ENCODE measurements at places on chromosomes 12 and 14. TPM values are rescaled to one million over a fixed set of nuclear protein-coding genes. Genes with fewer than 3 reads are reported as not detected.

MYH6 gene
- not detected for total RNA-seq

SYCP3 gene
- total RNA-seq: not detected

NOXRED1 gene
- 0.48 TPM for total RNA-seq

- H3K27me3 ChIP-seq: no peaks in the 10 kb centered on the region
- no peaks in the 10 kb centered on the region for H3K36me3 ChIP-seq
- no peak overlapping the region for H3K27ac ChIP-seq
- no peaks in the 10 kb centered on the region for H3K4me1 ChIP-seq
- no peak overlapping the region for H3K4me3 ChIP-seq
- DNase-seq: no peak
Observed at GRCh38 chr14:91956616-91957015, 9.1 kb upstream of the FBLN5 start.

- H3K4me1 ChIP-seq: peaks cover 35% of the 10 kb centered on the region
- no peak for DNase-seq
- H3K4me3 ChIP-seq: no peak overlapping the region
- H3K36me3 ChIP-seq: peaks cover 16% of the 10 kb centered on the region
- no peaks in the 10 kb centered on the region for H3K27me3 ChIP-seq
Observed at GRCh38 chr12:65536351-65536750, 257.9 kb downstream of the MSRB3 start.

COPS7A gene
- total RNA-seq: 37.7 TPM

DNA sequence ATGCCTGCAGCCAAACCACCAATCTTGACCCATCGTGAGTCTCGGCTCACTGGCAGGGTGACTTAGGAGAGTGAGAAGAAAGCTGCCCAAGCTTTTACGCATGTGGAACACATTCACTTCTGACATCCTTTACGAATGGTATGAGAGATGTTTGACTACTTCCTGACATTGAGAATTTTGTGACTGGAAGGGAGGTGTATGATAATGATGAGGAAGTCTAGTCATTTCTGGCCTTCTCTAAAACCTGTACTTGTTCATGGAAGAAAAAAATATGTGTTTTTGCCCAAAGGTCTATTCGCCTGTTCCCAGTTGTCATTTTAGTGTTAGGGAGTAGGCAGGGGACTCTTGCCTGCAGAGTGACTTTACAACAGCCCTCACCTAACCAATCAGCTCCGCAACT lies 227.2 kb upstream of the ATP2B1 start:
- DNase-seq: no peak
- no peaks in the 10 kb centered on the region for H3K27me3 ChIP-seq
- no peak overlapping the region for H3K4me3 ChIP-seq
- H3K27ac ChIP-seq: no peak overlapping the region

- H3K27ac ChIP-seq: no peak overlapping the region
- peaks cover 9% of the 10 kb centered on the region for H3K4me1 ChIP-seq
- DNase-seq: no peak
- no peak overlapping the region for H3K4me3 ChIP-seq
Observed at GRCh38 chr14:37623426-37623951, 28.1 kb downstream of the TTC6 start.

VDR gene
- total RNA-seq: not detected

DNA sequence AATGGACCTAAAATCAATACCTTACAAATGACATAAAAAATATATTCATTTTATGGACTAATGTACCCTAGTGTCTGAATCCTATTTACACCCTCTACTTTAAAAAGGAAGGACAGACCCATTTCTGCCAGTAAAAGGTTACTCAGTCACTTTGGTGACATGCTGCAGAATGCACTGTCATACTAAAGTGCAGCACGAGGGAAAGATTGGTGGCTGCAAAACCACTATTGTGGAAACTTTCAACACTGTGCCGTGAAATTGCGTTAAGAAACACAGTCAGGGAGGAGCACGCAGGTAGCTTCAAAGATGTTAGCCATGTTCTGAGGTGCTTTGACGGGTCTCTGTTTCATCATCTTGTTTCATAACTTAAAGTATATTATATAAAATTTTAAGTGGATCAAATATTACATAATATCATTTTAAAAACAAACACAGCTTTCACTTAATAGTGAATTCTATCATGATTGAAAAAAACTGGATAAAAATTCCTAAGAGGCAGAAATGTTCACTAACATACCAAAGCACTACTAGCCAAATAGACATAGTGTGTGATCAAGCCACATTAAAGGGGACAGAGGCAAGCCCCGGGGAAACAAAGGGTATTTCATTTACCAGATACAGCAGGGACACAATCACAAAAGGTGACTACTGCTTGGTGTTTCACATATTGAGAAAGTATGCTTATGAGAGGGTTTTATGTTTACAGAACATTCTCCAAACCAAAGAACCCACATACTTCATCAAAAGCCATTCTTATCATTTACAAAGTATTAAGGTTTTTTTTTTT lies 330.8 kb upstream of the SOX5 start:
- no peak for DNase-seq
- H3K4me1 ChIP-seq: peaks cover 39% of the 10 kb centered on the region
- no peaks in the 10 kb centered on the region for H3K36me3 ChIP-seq

ASCL1 gene
- 5.1 TPM for total RNA-seq

RERG gene
- 0.61 TPM for total RNA-seq

BCL11B gene
- total RNA-seq: 0.28 TPM

All from neural crest cell (in vitro differentiated cells).